Astrocyte of the cerebellum (primary cell): ENCODE measurements at places on chromosomes 7 and 10.
A peak's percentile ranks its signal among the peaks of the same experiment; 100 is the strongest.

DNA sequence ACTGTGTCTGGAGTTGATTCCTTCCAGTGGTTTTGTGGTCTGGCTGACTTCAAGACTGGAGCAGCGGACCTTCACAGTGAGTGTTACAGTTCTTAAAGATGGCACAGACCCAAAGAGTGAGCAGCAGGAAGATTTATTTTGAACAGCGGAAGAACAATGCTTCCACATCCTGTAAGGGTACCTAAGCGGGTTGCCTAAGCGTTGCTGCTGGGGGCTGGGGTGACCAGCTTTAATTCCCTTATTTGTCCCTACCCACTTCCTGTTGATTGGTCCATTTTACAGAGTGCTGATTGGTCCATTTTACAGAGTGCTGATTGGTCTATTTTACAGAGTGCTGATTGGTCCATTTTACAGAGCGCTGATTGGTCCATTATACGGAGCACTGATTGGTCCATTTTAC, 13.2 kb downstream of the AKR1B15 start:
- peak; percentile 80 for DNase-seq

DNA sequence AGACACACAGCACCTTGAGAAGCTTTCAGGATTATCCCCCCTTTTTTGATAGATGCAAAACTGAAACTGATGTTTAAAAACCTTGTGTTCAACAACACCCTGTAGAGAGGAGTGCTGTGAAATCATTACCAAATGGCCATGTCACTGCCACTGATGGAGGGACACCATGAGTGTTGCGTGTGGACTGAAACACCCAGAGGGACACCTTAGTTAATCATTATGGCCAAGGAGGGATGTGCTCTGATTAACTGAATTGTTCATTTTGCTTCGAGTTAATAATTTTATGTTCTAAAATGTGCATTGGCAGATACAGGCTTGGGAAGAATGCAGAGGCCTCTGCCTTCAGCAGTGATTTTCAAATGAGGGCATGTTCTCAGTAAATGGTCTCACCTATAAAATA, 226.0 kb downstream of the KLF6 start:
- DNase-seq: no peak

GRCh38 chr7:5780801-5781496, 514 bp downstream of the RNF216 start:
- no peak for DNase-seq

DNA sequence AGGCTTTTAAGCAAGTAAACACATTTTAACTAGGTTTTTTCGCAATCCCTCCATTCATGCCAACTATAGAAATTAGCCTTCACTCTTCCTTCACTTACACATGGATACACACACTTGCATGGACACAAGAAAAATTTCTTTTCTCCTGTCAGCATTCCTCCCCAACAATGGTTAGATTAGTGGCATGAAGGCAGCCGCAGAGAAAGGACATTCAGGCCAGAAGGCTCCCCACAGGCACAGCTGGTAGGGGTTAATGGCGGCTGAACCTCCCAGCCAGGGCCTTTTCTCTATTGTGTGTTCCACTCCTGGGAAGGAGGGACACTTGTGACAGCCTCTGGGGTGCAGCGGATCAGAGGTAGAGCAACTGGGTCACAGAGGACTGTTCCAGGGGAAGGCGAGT, 255.0 kb upstream of the SP8 start:
- DNase-seq: no peak

DNA sequence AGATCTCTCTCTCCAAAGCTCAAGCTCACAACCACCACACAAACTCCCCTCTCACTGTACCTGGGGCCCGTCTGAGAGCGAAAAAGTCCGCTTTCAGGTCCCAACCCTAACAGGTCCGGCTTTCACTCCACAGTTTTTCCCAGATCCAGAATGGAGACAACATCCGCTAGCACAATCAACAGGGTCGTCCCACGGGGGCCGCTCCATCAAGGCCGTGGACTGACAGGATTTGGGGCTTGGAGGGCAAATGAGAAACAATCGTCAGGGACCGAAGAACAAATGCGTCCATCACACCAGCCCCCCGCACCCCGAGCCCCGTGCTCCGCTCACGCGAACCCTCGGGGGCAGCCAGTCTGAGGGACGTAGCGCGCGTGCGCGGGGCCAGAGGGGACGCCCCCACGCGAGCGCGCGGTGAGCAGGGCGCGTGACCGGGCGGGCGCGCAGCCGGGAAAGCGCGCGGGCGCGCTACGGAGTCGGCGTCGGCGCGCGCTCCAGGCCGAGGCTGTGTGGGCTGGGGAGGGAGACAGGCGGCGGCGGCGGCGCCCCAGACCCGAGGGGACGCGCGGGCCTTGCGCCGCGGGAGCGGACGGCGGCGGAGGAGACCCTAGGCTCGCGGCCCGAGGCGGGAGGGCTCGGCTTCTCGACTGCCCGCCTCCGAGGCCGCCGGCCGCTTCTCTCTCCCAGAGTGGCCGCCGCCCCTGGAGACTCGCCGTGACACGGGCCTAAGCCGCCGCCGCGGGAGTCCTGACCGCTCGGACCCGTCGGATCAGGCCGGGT, at the start of gene SLK:
Gene SLK (plus strand): TSS at position 470 of the 777 bp plus-strand sequence. CDS start 606 bp downstream, outside the sequence.
- peak; percentile 51 for DNase-seq

- DNase-seq: no peak
Observed at GRCh38 chr7:156906200-156906649, 13.2 kb upstream of the LMBR1 start.

- DNase-seq: no peak
Observed at GRCh38 chr7:145151676-145152075, 315.8 kb upstream of the TPK1 start.

GRCh38 chr10:108064746-108065260, 900.3 kb upstream of the SORCS1 start:
- no peak for DNase-seq

DNA sequence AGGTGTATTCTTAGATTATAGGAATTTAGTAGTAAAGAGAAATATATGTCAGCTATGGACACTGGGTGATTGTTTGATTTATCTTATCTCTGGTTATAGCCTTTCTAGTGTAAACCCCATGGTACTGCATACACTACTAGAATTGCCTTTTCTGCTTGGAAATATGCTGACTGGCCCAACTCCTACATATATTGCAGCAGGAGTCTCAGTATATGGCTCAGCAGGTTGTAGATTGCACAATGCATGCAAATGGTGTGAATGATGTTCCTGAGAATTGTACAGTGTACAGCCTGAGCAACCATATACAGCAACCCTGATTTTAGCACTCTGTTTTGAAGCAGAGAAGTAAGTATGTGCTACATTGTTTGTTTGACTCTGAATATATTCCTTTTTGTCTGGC, 153.4 kb upstream of the NPY start:
- DNase-seq: no peak

DNA sequence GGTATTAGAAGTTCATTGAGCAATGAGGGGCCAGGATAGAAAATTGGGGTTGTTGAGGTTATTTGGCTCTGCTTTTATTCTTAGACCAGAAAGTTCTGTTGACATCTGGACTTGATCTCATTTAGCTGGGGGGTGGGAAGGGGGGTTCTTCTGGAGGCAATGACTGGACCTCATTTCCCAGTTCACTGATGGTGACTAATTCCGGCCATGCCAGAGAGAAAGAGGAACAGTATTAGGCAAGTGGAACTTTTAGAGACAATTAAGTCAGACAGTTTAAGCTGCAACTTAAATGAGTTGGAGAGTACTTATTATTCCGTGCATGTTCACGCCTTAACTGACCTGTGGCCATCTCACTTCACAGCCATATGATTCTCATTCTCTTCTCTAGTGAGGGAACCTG, 512.5 kb downstream of the REEP3 start:
- no peak for DNase-seq

DNA sequence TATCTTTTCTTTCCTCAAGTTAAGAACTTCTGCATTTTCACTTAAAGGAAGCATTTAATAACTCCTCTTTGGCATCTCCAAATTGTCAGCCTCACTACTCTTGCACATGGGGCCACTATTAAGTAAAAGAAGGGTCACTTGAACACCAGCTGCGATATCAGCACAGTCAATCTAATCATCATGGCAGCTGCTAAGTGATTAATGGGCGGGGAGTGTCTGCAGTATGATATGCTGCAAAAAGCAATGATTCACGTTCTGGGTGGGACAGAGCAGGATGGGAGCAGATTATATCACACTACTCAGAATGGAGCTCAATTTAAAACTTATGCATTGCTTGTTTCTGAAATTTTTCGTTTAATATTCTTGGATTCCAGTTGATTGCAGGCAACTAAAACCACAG, 447.4 kb upstream of the PFKP start:
- DNase-seq: no peak

DNA sequence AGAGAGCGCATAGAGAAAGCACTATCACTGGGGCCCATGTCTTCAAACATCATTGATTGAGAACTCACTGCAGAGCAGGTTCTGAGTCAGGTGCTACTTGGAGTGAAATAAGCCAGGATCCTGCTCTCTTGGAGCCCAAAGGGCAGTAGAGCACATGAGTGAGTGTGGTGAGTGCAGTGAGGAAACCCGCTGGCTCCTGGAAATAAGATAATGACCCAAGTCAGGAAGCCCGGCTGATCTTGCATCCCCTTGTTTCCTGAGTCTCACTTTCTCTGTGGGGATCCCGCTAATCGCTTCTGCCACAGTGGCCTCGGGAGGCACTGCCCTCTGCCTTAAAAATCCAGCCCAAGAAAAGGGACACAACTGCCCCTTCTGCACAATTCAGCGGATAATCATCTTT, 7.1 kb upstream of the FAM107B start:
- no peak for DNase-seq

DNA sequence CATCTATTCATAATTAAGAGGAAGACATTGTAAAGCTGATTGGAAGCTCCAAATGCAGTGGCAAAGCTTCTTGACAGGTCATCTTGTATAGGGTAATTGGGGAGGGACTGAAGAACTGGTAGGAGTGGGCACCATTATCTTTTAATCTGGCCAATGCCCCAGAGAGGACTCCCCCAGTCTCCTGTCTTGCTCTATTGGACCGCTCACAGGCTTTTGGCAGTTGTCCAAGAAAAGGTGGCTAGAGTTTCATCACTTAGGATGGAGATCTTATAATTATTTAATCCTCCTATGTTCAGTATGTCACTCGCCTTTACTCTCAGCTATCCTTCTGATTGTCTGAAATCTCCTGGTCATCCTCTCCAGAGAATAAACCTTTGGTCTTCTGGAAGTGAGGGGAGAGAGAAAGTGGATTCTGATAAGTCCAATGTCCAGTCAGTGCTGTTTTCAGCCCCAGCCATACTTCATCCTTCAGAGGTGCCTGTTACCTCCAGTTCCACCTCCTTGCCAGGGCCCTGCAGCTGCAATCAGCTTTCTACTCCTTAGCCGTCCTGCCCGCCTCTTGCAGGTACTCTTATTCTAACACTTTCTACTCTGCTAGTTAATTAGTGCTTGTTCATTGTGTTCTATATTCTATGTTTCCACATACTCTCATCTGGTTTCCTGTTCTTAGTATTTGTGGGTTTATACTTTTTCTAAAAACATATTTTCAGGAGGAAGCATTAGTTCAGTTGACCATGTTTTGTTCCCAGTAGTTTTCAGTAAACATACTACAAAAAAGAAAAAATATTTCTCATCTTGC, 241.6 kb downstream of the NSUN6 start:
- no peak for DNase-seq

- DNase-seq: no peak
Observed at GRCh38 chr10:34955391-34955790, 134.8 kb downstream of the CUL2 start.

DNA sequence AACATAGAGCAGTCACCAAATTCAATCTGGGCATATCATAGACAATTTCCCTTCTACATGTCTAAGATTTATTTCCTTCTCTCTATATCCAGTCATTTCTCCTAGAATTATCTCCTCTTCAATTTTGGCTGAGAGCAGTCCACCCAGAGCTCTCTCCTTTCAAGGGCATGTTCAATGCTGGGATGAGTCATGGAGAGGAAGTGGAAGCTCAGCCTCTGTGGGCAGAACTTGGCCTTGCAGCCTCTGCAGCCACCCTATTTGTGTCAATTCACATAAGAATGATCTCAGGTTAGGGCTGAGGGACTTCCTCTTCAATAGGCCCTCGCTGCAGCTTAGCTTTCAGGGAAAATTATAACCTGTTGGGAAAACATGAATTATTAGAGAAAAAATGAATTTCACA, 560.8 kb downstream of the POM121L12 start:
- DNase-seq: peak; percentile 26

- no peak for DNase-seq
Observed at GRCh38 chr7:70890147-70890969, 241.6 kb upstream of the GALNT17 start.

DNA sequence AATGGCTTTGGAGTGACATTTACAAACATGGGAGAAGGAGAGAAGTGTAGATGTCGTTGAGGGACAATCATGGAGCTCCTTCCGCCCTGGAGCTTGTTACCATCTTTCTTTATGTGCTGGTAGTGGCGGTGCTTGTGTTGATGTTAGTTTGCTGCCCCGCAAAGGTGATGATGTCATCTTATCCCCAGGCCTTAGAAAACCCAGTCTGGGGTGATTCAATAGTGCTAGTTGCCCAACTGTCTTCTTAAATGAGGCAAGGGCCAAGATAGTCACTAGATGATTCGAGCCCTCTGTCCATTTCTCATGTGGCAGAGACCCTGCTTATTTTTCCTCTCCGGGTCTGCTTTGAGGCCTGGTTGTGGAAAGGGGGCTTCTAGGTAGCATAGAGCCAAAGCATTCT, 277.4 kb downstream of the CCSER2 start:
- no peak for DNase-seq

GRCh38 chr10:131129544-131129943, 182.0 kb downstream of the TCERG1L start:
- DNase-seq: no peak

- DNase-seq: no peak
Observed at GRCh38 chr7:33411020-33411419, 281.7 kb downstream of the BBS9 start.

- no peak for DNase-seq
Observed at GRCh38 chr10:45418849-45419675, 45.0 kb downstream of the ALOX5 start.

GRCh38 chr7:11743548-11743947, 88.5 kb downstream of the THSD7A start:
- DNase-seq: no peak

- DNase-seq: no peak
Observed at GRCh38 chr10:120634659-120635058, 177.6 kb downstream of the PLPP4 start.
